Left cardiac atrium (tissue), 4 donors: ENCODE measurements at places on chromosomes 3 and 15. TPM values are rescaled to one million over a fixed set of nuclear protein-coding genes. Genes with fewer than 3 reads are reported as not detected.

The ANKRD34C gene
- total RNA-seq = 0.13 TPM

- no peak for DNase-seq
Measured at GRCh38 chr3:17623464-17623863, 119.0 kb downstream of the TBC1D5 start.

GRCh38 chr3:14153663-14154062 is 24.7 kb downstream of the XPC start:
- no peak for DNase-seq

DNA sequence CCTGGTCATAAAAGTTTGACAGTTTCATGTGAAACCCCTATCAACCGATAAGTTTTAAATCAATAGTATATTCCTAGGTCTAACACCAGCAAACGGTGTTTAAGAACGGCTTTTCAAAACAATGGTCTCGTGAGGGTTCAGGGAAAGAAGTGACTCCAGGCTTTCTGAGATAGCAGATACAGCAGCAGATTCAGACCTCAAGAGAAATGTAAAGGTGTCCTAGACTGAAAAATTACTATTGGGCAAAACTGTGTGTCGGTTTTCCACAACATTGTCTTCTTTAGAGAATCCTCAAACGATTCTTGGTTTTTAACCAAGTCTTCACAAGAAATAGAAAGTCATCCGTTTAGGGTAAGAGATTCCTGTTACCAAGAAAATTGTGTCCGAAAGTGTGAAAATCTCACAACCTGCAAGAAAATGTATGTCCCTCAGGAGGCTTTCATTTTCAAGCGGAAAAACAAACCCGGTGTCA is 1.2 kb downstream of the SETD2 start:
- no peak for DNase-seq

- no peak for DNase-seq
Measured at GRCh38 chr3:138036572-138036971, 26.6 kb downstream of the CLDN18 start.

DNA sequence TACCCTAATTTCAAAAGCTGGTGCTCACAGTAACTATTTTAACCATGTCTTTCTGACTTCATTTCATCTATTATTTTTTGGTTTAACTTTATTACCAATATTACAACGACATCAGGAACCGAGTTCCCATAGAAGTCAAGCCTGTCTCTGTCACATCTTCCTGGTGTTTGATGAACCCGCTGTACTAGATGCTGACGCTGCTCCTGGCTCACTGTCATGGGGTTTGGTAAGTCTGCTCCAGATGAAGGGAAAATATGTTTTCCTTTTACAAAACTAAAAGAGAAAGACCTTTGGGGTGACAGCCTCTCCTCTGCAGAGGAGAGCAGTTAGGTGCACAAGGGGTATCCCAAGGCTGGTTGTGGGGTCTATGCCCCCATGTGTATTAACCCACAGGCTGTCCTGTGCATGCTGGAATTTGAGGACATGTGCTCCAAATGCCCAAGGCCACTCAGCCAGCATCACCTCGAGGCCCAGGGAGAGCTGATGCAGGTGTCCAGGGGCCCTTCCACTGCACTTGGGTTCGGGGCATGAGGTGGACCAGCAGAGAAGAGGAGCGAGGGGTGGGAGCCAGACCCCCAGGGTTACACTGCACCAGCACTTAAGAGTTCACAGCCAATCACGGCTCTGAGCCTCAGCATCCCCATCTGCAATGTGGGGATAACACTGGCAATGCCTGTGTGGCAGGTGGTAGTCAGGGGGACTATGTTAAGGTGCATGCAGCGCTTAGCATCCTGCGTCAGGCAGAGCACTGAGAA is 62.2 kb downstream of the ATP10A start:
- DNase-seq = no peak

The P2RY12 gene
- 1.4 TPM for total RNA-seq

DNA sequence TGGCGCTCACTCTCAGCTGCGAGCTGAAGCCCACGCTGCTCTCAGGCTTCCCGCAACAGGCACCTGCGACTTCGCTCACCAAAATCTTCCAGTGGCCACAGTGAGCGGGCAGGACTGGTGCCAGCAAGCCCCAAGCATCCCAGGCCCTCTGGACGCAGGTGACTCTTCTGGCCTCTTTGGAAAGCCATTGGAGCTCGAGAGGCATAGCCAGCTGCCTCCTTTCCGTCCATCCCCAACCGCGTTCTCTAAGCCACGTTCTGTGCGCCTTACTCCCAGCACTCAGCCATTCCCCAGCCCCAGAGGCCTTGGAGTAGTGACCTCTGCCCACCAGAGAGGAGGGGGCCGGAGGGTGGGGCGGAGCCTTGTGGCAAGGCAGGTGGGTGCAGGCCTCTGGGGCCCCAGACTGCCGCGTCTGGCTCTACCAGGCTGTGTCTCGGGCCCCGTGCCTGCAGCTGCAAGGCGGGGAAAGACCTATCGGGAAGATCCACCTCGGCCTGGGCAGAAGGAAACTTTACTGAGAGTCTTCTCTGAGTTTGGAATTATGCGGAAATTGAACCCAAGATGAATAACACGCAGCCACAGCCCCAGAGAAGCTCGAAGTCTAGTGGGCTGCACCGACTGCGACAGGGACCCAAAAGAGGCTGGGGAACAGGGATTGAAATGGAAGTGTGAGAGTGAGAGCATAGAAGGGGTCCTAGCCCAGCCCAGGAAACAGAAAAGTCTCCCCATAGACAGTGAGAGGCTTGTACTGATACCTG is 3.6 kb upstream of the SOX14 start:
- DNase-seq = no peak

The IQCF5 gene
- total RNA-seq = not detected

GRCh38 chr15:65752151-65752700 is 39.9 kb downstream of the DENND4A start:
- no peak for DNase-seq

DNA sequence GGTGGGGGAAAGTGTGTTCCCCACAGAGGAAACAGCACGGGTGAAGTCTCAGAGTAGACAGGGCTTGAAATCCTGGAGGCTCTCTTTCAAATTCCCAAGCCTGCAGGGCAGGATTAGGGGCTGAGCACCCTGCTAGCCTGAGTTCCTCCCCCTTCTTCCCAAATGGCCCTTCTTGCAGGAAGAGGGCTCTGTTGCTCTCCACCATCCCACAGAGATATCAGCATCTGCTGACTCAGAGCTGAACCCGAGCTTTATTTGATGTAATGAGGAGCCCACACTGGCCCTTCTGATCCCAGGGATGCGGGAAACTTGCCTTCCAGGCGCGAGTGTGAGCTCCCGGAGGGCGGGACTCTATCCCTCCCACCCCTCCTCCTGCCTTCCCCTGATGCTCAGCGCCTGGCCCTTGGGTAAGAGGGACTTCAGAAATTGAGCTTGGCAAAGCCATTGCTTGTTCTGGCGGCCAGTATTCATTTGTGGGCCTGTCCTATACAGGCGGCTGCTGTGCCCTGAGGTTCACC is 1.4 kb upstream of the STRA6 start:
- DNase-seq = peak; percentile 79

The HGD gene
- total RNA-seq = 1.5 TPM

GRCh38 chr3:32703491-32703972 is 18.5 kb downstream of the CNOT10 start:
- DNase-seq = no peak

The CCRL2 gene
- total RNA-seq = 3.1 TPM

GRCh38 chr3:115611630-115612029 is 11.7 kb upstream of the GAP43 start:
- no peak for DNase-seq

The RASL12 gene
- 63.3 TPM for total RNA-seq

DNA sequence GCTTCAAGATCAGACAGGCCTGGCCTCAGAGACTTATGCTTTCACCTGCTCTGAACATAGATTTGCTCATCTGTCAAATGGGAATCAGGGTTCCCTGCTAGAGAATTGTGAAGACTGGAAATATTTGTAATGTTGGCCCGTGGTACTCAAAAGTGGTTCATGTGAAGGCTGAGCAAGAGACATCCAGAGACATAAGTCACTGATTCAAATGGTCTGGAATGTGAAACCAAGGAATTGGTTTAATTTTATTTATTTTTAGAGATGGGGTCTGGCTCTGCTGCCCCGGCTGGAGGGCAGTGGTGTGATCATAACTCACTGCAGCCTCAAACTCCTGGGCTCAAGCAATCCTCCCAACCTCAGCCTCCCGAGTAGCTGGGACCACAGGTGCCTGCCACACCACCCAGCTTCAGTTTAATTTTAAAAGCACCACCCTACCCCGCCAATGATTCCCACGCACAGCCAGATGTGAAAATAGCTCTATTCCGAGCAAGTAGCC is 60.1 kb downstream of the DAPK2 start:
- no peak for DNase-seq

DNA sequence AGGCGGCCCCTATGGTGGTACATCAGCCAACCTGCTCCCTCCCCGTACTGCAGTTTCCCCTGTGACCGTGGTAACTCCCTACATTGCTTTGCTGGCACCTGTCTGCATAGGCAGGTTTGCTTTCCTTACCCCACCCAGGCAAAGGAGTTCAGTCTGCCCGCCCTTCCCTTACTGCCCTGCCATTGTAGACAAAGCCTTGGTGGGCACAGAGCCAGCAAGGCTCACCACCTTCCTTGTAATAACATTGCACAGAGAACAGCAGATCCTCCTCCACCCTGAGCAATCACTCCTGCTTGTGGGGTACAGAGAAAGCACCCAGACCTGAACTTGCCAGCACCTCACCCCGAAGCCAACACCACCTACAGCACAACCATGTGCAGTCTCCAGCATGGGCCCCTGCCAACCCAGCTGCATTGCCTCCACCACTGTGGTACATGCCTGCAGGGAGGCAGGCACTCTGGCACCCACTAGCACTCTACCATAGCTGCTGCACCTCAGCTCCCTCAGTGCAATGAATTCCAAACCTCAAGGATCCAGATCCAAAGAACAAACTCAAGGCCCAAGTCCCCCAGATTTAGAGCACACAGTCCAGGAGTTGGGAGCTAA is 192.7 kb upstream of the KCNMB2 start:
- no peak for DNase-seq

- DNase-seq = no peak
Measured at GRCh38 chr3:48403533-48404439, 26.1 kb downstream of the PLXNB1 start.

- DNase-seq = no peak
Measured at GRCh38 chr15:35444557-35445204, 101.3 kb downstream of the DPH6 start.

The RAB6B gene
- total RNA-seq = 41.4 TPM

DNA sequence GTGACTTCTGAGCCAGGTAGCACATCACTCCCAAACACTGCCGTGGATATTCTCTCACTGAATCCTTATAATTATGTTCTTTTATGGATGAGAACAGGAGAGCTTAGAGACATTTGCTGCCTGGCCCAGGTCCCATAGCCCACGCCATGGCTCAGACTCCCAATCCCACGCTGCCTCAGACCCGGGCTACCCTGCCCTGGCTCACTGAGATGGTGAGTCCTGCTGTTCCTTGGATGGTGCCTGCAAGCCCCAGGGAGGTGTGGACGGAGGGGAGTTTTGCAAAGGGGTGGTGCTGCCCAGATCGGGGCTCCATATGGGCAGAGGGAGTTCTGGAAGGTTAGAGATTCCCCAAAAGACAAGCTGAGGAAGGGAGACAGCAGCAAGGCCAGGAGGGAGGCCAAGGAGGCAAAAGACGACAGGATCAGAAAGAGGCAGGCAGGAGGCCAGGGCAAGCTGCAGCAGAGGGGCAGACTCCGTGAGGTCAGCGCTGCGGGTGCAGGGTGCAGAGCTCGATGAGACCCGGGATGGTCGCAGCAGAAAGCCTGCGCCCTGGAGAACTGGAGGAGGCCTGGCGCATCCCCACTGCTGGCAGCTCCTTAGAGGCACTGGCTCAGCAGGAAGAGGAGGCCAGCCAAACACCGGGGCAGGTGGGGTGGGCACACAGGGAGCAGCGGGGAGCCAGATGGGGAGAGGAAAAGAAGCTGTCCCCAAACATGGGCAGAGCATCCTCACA is 95.7 kb upstream of the ALDH1A3 start:
- DNase-seq = no peak

- peak; percentile 66 for DNase-seq
Measured at GRCh38 chr15:101070502-101071273, 151.5 kb downstream of the LRRK1 start.

- no peak for DNase-seq
Measured at GRCh38 chr3:183369627-183370026, 58.8 kb downstream of the MCF2L2 start.

The ERICH6 gene
- total RNA-seq = not detected

DNA sequence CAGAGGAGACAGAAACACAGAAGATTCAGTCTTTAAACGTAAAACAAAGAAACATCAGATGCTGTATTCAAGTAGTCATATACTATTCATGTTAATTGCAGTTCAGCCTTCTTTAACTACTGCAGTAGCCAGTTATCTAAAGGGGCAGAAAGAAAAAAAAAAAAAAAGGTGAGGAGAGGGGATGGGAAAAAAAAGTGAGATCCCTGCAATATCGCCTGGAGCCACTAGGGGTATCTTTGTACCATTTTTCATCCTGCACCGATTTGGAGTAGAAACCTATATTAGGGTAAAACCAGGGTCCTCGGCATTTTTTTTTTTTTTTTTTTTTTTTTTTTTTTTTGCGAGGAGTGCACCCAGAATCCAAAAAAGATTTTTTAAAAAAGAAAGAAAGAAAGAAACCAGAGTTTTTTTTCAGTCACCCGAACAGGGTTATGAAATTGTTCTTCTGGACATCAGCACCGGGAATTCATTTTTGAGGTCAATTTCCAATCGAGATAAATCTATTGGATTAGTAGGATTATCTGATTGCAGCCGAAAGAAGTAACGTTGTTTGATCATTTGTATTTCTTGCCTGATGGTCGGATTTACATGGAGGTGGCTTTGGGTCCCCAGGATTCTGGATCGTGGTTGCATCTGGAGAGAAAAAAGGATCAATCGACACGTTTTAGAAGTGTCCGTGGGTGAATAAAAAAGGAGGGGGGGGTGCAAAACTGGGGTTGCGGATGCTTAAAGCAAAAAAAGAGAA is 186.7 kb downstream of the NLGN1 start:
- no peak for DNase-seq

- DNase-seq = no peak
Measured at GRCh38 chr3:73026111-73026759, 29.6 kb downstream of the PPP4R2 start.

- DNase-seq = no peak
Measured at GRCh38 chr3:179885950-179886349, 150.8 kb downstream of the PEX5L start.

- no peak for DNase-seq
Measured at GRCh38 chr3:113240841-113241240, 29.5 kb downstream of the BOC start.

DNA sequence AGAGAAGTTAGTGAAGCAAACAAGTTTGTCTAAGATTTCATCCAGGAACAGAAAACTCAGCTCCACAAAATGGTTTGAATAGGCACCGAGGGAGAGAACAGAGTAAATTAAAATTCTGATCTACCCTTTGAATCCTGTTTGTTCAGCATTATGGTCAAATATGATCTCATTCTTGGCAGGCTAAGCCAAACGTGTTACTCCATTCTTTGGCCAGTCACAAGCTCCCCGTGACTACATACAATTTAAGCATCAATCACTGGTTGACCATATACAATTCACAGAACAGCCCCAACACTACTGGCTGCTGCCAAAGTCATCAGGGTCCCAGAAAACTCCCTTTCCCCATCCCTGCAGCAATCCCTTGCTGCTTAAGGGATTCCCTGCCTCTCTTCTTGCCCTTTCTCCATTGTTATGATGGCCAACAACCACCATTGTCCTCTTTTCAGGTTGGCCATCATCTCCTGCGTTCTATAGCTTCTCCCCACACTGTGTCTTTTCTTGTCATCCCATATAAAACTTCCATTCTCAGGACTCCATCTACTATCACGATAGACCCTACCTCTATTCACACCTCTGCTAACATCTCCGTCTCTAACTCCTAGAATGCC is 46.3 kb downstream of the GOLIM4 start:
- DNase-seq = no peak

The CTXN2 gene
- not detected for total RNA-seq
